ENCODE measurements at places on chromosomes 16 and 17.

- no peak for DNase-seq
Observed at GRCh38 chr16:49277386-49277742, 4.3 kb downstream of the CBLN1 start.

- no peak for DNase-seq
Observed at GRCh38 chr17:66981983-66982508, 17.5 kb downstream of the CACNG4 start.

DNA sequence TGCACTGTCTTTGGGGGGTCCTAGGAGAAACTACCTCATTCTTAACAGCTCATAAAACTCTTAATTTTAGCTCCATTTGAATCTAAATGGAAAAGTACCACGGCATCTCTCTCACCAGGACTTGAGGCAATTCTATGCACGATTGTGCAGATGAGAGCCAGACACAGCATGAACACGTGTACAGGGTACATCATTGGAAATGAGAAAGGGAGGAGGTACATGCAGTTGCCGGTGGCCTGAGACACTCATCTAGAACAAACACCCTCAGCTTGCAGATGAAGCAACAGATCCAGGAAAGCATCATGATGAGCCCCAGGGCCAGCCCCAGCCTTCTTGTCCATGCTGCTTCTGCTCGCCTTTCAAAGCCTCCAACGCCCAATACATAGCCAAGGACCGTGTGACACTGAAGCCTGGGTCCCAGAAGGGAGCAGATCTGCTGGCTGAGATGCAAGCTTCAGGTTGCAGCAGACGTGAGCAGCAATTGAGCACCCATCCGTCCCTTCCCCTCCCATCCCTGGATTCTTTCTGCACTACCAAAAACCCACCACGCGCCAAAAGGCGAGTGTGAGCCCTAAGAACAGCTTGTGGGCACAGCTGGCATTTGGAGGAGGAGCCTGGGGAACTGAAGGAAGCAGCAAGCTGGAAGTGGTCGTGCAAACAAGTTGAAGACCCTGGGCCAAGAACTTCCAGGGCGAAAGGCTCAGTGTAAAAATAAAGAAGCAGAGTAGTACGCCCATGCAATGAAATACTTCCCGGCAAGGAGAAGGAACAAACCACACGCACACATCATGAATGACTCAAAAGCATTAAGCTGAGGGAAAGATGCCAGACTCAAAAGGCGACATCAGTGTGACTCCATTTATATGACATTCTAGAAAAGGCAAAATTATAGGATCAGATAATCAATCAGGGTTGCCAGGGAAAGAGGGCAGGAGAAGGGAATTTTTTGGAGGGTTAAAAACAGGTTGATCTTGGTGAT, 7.3 kb upstream of the RCVRN start:
- DNase-seq, result no peak

- no peak for DNase-seq
Observed at GRCh38 chr17:77800816-77801215, 157.7 kb upstream of the TNRC6C start.

DNA sequence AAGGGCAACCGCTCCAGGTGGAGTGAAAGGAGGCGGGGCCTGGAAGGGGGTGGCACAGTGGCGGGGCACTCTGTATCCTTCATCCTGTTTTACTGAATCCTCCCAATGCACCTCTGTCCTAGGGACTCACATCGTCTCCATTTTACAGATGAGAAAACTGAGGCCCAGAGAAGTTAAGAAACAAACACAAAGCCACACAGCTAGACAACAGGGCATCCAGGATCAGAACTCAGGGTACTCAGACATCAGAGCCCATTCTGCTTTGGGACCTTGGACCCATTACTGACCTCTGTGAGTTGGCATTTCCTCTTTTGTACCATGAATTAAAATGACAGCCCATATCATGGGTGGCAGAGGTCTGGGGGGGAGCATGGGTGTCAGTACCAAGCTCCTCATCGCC, 129.2 kb downstream of the CPPED1 start:
- DNase-seq, result no peak

DNA sequence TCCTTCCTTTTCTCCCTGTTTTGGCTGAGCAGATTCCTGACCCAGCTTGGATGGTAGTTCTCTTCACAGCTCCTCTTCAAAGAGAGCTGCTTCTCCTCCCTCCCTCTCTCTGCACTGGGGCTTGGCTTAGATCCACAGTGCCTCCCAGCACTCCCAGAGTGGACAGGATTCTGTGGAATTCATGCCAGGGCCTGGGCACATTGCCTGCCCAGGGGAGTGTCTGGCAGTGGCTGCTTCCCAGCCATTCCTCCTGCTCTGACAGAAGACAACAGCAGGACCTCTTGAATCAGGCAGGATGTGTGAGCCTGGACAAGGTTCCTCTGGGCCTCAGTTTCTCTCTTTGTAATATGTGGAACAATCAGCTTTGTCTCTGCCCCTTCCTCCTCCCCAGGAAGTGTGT, 4.5 kb upstream of the MMP28 start:
- DNase-seq, result no peak

GRCh38 chr17:29303386-29303785, 9.4 kb upstream of the NUFIP2 start:
- no peak for DNase-seq

GRCh38 chr16:68737730-68738629, 888 bp downstream of the CDH1 start:
- DNase-seq, result peak; percentile 13

DNA sequence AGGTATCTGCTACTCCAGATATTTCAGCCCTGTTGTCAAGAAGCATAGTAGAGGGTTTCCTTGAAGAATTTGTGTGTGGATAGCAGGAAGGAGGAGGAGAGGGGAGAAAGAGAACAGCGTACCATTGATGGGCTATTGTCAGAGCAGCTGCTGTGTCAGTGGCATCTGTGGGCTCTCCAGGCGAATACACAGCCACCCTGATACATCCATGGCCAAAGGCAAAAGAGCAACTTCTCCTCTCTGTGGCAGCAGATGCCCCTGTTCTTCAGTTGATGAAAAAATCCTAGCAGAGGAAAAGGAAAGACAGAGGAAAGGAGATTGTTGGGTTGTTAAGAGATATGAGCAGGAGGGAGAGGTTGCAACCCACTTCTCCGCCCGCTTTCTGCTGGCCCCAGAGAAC, 12.2 kb upstream of the KCNJ2 start:
- DNase-seq, result no peak

- DNase-seq, result no peak
Observed at GRCh38 chr17:16464303-16465051, 27.5 kb downstream of the LRRC75A start.

GRCh38 chr16:78147911-78148401, 48.5 kb downstream of the WWOX start:
- no peak for DNase-seq

DNA sequence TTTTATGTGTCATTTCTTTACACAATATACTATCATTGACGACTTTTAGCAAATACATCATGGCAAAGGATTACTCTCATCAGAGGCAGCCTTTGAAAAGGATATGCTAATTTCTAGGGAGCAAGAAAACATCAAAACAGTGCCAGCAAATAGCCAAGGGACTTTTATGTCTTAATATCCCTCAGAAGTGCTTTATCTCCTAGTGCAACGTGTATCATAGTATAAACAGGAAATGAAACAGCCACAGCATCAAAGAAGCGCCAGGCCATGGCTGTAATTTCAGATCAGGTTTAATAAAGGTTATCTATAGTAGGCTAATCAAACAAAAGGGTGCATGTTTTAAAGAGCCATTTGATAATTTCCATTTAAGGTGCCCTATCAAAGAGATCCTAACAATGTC, 159.9 kb downstream of the AXIN2 start:
- DNase-seq, result no peak

GRCh38 chr16:30054959-30055553, 10.5 kb upstream of the ALDOA start:
- DNase-seq, result peak; percentile 64

- DNase-seq, result no peak
Observed at GRCh38 chr16:17323171-17323570, 147.6 kb downstream of the XYLT1 start.
